ENCODE measurements at places on chromosomes 12 and 14.

DNA sequence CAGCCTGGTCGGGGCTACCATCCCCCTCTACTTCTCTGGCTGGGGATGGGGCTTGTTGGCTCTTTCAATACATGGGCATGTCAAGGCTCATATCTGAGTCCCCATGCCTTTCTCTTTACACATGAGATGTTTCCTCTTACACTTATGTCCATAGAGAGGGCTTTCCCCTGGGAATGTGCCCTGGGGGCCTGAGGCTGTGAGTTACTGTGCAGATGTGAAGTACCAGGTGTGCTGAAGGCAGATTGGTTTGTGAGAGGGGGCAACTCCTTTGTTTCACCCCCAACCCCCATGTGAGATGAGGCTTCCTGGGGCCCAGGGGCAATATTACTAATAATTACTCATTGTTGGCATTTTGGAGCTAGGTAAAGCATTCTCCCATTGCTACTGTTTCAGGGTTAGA is 32.8 kb downstream of the NRXN3 start:
- DNase-seq, result no peak

DNA sequence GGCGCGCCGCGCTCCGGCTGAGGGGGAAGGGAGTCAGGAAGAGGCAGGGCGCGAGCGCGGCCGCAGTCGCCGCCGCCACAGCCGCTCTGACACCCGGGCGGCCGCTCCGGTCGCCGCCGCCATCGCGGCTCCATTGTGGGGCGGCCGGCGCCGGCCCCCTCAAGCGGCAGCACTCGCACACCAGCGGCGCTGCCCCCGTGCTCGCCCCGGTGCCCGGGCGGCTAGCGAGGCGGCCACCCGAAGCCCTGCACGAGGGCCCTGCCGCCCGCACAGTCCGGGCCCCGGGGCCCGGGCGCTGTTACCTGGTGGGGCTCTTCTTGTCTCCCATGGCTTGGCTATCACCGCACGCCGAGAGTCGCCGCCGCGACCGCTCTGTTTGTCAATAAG is 202 bp downstream of the YAF2 start:
- DNase-seq, result no peak

DNA sequence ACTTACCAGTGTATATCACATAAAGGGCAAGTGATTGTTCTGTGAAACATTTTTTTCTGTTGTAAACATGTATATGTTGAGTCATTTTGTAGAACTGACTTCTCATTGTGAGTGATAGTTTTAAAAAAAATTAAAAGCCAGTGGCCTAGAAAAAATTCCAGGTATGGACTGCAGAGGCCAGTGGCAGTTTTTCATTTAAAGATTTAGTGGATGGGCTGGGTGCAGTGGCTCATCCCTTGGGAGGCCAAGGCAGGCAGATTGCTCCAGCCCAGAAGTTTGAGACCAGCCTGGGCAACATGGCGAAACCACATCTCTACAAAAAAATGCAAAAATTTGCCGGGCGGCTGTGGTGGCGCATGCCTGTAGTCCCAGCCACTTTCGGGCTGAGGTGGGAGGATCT is 84.7 kb upstream of the MDM1 start:
- DNase-seq, result no peak

- no peak for DNase-seq
Observed at GRCh38 chr14:46717211-46717610, 65.6 kb upstream of the RPL10L start.

DNA sequence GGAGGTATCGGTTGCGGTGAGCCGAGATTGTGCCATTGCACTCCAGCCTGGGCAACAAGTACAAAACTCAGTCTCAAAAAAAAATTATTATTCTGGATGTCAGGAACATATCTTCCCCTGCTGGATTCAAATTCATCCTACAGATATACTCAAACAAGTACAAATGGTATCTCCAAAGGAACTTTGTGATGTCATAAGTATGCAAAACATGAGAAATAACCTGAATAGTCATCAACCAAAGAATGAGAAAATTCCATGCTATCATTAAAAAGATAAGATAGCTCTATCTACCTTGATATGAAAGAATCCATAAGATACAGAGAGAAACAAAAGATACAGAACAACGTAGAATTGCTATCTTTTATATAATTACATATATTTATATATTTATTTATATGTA is 67.7 kb downstream of the EEA1 start:
- no peak for DNase-seq

DNA sequence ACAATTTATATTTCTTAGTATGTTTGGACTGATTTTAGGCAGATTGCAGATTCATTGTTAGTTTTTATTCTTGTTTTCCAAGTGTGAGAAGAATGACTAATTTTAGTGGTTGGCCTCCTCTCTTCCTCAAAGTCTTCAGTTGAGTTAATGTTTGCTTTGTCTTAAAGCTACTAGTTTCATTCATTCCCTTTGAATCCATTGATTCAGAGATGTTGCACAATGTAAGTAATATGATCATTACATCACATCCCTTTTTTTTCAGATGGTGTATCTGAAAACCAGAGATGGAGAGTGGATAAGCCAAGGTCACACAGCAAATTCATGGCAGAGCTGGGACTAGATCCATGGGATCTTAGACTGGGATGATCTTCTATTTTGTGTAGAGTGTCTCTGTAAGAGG is 577.5 kb downstream of the BCL11B start:
- DNase-seq, result no peak

DNA sequence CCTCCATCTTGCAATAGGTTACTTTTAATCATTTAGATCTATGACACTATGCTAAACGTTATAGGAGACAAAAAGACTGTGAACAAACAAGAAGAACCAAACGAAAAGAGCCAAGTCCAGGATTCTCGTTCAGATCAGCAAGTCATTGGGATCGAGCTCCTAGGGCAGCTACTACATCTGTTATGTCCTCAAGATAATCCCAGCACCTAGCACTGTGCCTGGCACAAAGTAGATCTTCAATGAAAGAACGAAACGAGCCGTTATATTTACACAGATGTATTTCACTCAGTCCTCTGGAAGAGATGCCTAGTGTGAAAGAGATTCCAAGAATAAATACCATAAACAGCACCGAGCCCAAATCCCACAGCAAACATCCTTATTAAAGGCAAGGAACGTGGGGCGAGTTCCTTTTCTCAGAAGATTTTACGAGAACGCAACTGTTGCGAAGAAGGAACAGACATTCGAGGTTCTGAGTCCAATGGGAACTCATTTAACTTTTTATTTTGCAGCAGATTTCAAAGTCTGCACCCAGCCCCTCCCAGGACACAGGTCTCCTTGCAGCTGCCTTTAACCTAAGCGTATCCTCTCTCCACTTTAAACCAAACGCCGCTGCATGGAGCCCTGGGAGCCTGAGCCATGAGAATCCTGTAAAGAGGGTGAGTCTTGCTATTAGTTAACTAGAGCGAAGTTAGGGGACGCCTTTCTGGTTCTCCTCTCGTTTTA is 544 bp upstream of the TDP1 start:
- DNase-seq, result no peak

GRCh38 chr14:58709949-58710348 is 72.2 kb downstream of the DACT1 start:
- DNase-seq, result no peak

DNA sequence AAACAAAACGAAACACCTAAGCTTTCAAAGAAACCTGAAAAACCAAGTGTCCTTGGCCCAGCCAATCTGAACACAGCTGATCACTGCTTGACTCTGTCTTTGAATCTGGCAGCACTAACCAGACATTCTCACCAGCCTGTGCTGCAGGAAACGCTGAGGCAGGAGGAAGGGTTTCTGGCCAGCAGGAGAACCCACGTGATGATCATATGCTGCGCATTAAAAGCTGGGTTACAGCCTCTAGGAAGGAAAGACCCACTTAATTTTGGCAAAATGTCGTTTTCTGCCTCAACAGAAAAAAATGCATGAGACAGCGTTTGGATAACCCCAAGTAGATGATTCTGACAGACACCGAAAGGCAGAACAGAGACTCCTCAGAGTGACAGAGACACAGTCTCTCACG is 9.8 kb downstream of the APPL2 start:
- DNase-seq, result no peak

- DNase-seq, result no peak
Observed at GRCh38 chr14:99874306-99874705, 81.1 kb downstream of the EML1 start.

GRCh38 chr12:3054374-3054773 is 22.8 kb upstream of the TSPAN9 start:
- DNase-seq, result no peak

GRCh38 chr12:40240779-40241178 is 16.0 kb downstream of the LRRK2 start:
- DNase-seq, result no peak

DNA sequence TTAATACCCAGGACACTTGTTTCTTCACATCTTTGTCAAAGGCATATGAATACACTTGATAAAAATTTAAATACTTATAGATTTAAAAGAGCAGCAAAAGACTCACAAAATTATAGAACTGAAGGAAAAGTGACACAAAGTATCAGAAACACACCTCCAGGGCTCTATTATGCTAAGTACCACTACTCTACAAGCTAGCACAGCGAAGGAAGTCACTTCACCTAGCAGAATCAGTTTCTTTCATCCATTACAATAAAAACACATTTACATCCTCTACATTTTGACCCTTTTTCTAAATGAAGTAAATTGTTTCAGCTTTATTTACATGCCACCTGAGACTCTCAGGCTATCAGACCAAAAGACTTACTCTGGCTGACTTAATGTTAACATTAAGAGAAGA is 26.6 kb upstream of the PTPRB start:
- DNase-seq, result no peak

DNA sequence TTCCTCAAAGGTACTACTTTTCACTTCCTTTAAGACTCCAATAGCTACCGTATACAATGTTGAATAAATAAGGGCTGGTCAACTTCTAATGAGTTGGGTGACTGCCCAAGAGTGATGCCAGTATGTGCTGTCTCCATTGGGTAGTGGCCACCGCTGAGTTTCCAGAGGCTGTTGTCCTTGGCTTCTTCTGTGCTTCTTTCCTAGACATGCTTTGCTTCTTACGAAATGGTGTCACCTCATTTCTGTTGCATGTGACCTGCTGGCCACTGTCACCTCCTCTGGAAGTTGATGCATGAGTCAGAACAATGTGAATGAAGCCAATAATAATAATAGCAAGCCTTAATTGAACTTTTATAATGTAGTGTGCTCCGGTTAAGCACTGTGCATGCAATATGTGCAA is 7.5 kb upstream of the NID2 start:
- DNase-seq, result no peak

DNA sequence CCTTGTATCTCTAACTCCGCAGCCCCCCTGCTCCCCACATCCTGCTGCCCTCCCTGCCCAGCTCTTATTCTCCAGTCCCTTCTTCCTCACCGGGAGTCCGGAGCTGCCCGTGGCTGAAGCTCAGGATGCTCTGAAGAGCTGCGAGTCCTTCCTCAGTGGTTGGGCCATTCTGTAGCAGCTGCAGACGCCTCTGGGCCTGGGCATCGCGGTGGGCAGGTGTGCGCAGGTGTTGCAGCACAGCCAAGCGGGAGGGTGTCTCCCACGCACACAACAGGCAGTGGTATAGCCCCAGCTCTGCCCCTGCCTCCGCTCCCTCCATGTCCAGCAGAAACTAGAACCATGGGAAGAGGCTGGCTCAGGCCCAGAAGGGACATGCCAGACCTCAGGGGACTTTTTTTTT is 20.2 kb downstream of the ZFHX2 start:
- DNase-seq, result no peak

DNA sequence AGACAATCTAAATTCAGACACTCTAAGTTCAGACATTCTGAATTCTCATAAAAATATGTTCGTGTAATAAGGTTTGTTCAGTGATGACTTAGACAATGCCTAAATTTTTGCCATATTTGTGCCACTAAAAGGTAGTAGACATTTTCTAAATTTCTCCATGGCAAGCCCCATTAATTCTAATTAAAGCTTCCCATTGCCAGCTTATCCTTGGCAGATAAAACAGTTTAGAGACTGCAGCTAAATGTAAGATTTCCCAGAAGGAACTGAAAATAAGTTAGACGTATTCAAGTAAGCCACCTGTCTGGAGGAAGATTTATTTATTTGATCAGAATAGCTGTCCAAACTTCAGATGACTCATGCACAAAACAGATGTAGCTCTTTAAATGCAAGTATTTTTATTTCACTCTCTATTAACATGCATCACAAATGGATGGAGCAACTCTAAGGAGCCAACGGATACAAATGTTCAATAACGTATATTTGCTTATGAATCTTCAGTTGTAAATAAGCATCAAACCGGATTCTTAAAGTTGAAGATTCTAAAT is 130.4 kb downstream of the SLC2A13 start:
- DNase-seq, result no peak

DNA sequence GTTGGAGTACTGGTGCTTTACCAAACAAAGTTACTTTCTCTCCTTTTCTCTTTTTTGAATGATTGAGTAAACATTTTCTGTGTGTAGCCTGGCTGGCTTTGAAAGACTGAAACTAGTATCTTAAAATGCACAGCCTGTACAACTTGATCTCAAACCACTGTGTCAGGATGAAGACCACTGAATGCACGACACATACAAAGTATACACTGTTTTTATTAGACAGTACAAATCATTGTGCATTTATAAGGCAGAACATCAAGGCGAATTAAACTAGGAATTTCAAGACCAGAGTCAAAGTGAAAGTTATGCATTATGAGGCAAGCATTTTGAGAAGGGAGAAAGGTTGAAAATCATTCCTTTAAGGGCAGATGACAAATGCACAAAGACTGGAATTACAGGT is 59.0 kb downstream of the PIWIL1 start:
- no peak for DNase-seq

- DNase-seq, result no peak
Observed at GRCh38 chr12:129868575-129868974, 35.2 kb downstream of the TMEM132D start.

- no peak for DNase-seq
Observed at GRCh38 chr14:32256576-32256975, 53.5 kb upstream of the RNU6-8 start.

- no peak for DNase-seq
Observed at GRCh38 chr12:99259040-99259934, 388.3 kb upstream of the GARIN6 start.

DNA sequence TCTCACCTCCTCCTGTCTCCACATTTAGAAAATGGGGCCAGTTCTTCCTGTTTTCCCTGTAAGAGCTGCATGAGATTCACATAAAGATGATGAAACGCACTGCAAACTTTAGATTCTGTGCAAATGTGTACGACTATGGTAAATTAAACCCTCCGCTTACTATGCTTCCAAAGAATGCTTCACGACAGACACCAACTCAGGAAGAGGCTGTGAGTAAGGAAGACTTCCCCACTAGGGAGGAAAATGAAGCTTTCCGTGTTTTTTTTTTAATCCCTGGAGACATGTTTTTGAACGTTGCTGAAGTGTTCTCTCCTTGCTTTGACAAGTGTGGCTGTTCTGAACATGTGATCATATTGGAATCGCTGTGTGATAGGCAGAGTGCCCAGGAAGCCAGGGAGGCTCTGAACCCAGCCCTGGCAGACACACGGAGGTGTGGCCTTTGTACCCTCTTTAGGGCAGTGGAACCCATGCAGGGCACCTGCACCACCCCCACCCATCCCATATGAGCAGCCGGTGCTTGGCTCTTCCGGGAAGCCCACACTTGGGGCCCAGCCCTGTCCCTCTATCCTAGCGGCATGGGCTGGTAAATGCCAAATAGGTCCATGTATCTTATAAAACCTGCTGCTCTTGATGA is 7.5 kb upstream of the SYNE3 start:
- DNase-seq, result no peak
